GM12892 (cell line): ENCODE measurements at places on chromosomes 2 and 18.

DNA sequence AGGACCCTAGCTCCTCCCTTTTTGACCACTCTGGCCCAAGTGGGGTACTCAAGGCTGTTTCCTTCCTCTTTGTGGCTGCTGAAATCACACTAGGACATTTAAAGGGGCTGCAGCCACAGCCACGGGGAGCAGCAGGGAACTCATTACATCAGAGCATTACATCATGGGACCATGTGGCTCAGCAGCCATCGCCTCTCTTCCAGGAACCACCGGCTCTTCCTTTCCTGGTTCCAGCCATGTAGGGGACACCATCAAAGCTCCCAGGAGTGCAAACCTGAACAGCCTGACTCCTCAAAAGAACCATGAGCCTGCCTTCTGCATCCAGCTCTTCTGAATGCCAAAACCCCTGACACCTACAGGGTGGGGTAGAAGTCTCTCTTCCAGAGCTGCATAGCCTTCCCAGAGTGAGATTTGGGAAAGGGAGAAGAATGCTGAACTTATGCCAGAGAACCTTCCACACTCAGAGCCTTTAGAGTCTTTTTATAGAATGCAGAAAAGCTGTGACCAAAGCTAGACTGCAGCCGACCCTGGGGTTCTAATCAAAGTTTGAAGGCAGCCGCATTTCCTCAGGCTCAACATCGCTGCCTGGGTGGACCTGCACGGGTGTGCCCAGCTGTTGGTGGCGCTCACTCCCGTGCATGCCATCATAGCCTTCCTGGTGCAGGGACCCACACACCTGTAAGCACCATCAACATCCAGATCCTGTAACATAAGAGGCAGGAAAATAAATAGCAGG lies 121.7 kb downstream of the KLHL29 start:
- DNase-seq, result no peak

DNA sequence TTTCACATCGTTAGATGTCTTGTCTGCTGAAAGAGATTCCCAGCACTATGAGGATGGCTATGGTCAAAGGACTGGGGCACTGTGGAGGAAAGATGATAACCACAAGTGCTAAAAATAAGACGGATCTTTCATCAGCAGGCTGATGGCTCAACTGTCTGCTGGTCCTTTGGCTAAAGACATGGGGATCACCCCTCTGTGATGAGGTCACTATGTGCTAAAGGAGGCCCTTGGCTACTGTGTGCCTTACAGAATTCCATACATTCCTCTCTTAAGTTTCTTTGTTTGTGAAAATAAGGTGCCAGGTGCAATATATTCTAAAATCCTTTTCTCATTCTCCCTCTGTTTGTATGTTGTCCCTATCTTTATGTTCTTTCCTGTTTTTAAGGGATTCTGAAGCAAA lies 39.7 kb upstream of the LYPD6 start:
- no peak for DNase-seq

GRCh38 chr2:7225848-7226247 lies 308.6 kb downstream of the RNF144A start:
- DNase-seq, result no peak

DNA sequence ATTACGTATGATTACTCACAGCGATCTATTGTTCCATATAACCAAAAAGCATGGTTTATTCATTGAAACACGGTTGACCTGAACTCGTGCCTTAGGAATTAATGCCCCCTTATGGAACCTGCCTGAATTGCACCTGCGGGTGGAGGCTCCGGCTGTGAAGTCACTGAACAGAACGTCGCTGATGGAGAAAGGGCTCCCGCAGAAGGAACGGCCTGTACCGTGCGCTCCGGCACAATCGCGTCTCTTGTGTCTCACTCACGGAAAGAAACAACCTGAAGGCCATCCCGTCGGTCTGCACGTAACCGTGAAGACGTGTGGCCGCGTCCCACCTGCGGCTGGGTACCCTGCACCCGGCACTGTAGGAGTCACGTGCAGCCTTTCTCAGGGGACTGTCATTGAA lies 133.1 kb downstream of the NFATC1 start:
- peak; percentile 71 for DNase-seq

- DNase-seq, result no peak
Observed at GRCh38 chr2:104465981-104466380, 387.9 kb upstream of the POU3F3 start.

GRCh38 chr2:226794196-226794661 lies 5.4 kb downstream of the IRS1 start:
- DNase-seq, result no peak

DNA sequence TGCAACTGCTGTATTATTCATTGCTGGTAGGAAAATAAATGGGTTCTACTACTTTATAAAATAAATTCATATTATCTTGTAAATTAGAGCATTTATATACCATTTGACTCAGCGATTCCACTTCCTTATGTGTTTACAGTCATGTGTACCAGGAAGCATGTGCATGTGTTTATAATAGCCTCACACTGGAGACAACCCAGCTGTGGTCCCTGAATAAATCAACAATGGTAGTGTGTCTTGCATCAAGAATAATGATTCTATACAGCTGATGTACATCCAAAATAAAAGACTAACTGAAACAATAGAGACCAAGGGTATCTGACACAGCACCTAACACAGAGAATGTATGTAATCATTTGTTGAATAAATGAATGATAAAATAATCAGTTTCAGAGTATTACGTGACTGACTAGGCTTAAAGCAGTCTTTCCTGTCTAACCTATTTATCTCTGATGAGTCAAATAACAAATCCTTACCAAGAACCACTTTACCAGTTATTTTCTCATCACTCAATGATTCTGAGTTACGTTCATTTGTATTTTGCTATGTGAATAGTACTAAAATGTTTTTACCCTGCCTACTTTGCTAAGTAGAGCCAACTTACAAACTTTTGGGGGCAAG lies 216.8 kb downstream of the UBE2E3 start:
- no peak for DNase-seq

- no peak for DNase-seq
Observed at GRCh38 chr2:102145934-102146333, 3.4 kb downstream of the IL1R1 start.

DNA sequence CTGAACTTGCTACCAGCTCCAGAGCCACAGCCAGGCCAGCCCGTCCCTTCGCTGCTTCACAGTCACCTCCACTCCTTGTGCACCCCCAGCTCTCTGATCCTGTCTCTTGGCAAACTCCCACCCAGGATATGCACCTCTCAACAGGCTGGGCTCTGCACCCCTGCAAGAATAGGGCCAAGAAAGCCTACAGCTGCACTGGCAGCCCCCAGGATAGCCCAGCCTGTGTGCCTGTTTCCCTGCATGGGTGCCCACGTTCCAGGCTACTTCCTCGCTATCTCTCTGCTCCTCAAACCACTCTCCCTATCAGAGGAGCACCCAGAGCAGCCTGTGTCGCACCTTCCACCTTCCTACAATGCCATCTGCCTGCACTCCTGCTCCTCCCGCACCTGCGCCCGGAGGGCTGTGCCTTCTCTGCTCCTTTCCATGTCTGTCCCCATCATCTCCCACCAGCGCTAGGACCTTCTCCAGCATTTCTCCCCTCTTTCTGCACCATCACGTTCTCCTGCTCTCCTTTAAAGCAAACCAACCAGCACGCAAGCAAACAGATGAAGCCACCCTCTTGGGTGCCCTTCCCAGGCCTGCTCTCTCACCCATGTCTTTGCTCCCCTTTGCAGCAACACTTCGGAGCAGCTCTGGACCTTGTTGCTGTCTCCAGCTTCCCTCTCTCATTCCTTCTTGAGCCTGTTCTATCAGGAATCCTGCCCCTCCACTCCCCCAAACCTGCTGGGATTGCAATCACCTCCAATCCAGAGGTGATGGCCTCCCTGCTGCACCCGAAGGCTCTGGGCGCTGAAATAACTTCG lies 313.2 kb upstream of the HS6ST1 start:
- no peak for DNase-seq

GRCh38 chr2:236562434-236562833 lies 7.2 kb upstream of the ACKR3 start:
- DNase-seq, result no peak

DNA sequence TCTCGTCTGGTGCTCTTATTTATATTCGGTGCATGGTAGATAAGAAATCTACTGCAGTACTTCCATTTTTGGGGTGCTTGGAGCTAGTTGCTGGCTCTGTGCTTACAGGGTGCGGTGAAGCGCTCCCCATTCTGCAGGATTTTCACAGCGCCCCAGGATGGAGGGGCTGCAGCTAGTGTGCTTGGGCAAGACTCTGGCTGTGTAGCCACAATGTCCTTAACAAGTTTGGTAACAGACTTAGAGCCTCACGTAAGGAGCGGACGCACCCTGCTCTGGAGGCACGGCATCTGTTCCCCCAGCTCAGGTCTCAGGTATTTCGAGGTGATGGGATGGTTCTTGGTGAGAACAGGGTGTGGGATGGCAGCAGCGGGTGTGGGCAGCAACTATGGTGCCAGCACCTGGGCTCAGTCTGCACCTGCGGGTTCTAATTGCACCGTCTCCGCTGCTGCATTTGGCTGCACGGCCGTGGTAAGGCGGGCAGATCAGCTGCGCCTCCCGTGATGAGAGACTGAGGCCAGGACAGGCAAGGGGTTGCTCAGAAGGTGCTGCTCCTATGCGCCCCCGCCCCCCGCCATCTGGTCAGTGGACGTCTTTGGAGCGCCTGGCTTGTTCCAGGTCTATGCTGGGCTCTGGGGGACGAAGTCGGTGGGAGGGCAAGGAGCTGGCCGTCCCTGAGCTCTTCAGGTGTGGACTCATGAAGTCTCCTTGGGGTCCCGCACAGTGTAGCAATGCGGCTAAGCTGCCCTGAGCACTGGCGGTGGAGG lies 20.1 kb upstream of the ALLC start:
- no peak for DNase-seq

DNA sequence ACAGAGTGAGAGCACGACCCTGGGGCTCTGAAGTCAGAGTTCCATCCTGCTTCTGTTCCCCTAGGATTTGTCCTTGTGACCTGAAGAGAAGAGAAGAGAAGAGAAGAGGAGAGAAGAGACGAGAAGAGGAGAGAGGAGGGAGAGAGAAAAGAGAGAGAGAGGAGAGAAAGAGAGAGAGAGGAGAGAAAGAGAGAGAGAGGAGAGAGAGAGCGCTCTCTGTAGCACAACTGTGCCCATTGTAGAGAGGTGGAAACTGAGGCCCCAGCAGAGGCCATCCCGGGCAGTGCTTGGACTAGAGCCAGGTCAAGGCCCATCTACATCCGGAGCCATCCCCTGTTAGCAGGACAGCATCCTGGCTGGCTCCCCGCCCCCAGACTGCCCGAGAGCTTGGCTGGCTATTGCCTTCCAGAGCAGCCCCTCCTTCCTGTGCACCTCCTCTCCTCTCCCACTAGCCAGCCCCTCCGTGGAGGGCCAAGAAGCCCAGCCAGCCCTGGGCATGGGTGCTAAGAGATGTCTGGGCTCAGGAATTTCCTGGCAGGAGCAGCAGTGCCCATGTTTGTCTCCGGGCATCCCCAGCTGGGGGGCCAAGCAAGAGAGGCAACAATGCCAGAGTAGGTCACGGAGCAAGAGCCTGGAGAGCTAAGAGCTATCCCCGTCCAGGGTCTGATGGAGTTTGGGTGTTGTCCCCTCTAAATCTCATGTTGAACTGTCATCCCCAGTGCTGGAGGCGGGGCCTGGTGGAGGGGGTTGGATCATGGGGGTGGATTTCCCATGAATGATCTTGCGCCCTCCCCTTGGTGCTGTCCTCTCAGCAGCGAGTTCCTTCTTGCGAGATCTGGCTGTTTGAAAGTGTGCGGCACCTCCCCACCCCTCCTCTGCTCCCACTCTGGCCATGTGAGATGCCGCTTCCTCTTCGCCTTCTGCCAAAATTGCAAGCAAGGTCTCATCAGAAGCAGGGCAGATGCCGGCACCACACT lies 18.2 kb upstream of the GPR55 start:
- peak; percentile 79 for DNase-seq

DNA sequence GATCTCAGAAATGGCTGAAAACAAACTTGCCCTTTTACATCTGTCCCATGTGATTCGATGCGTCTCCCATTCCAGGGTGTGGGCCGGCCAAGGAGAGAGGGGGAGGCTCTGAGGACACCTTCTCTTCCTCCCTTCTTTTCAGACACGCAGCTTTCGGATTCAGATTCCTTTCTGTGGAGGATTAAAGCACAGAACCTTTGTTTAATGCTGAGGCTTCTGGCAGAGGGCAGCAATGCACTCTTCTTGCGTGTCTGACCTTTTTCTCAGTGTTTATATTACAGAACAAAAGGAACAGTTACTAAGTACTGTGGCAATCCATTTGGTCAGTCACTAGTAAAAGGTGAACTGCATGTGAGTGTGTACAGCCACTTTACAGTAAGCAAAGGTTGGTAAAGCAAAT lies 268.9 kb upstream of the CCDC68 start:
- DNase-seq, result no peak

DNA sequence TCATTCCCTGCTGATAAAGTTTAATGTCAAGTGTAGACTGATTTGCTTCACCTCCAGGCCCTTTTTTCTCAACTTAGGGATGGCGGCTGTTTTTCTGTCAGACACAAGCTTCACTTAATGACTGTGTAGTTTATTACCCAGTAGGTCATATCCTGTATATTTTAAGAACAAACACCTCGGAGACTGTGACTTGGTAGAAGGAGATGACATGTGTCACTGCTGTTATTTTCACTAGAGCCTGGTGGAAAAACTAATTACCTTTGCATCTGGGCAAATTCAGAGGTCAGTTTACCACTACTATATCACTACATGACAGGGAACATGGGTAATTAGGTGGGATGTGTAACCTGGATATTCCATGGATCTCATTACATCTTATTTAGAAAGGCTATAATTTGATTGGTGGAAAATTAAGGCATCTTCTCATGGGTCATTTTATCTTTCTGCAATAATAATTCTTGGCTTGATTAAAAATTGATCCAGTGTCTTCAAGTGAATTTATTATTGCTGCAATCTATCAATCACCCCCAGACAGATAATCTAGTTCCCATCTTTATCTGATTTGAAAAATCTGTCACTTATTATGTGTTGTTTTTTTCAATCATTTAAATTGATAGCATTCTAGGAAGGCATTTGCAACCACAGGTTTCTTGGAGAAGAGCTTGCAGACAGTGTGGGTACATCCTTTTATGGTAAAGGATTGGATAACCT lies 353.8 kb upstream of the SPRED2 start:
- DNase-seq, result no peak

GRCh38 chr2:150469706-150470274 lies 17.7 kb downstream of the RND3 start:
- DNase-seq, result no peak

GRCh38 chr2:112579241-112579640 lies 5.2 kb upstream of the CHCHD5 start:
- no peak for DNase-seq

- DNase-seq, result no peak
Observed at GRCh38 chr18:74876630-74877243, 279.1 kb downstream of the ZNF407 start.

GRCh38 chr18:67417864-67418523 lies 98.5 kb downstream of the DSEL start:
- no peak for DNase-seq

GRCh38 chr2:46096260-46096659 lies 200.9 kb upstream of the EPAS1 start:
- no peak for DNase-seq

GRCh38 chr2:47300081-47300480 lies 102.9 kb upstream of the MSH2 start:
- DNase-seq, result no peak

- DNase-seq, result no peak
Observed at GRCh38 chr18:45688113-45688512, 35.9 kb upstream of the SLC14A1 start.

GRCh38 chr2:122486086-122486485 lies 730.6 kb downstream of the TSN start:
- no peak for DNase-seq
